Stimulated activated naive CD4-positive, alpha-beta T cell treated with Interleukin-2 at 50 U/mL for 16 hours (primary cell): ENCODE measurements at places on chromosomes 6 and 20.

DNA sequence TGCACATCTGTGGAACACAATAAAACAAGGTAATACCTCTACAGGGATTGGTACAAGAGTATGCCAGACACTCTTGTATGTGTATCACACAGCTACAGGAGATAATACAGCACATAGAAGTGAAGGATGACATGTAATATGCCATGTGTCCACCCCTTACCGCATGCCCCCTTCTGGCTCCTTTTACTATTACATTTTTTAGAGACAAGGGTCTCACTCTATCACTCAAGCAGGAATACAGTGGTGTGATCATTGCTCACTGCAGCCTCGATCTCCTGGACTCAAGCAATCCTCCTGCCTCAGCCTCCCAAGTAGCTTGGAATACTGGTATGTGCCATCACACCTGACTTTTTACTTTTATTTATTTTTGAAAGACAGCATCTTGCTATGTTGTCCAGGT is 4.2 kb upstream of the NCR3 start:
- no peak for DNase-seq

DNA sequence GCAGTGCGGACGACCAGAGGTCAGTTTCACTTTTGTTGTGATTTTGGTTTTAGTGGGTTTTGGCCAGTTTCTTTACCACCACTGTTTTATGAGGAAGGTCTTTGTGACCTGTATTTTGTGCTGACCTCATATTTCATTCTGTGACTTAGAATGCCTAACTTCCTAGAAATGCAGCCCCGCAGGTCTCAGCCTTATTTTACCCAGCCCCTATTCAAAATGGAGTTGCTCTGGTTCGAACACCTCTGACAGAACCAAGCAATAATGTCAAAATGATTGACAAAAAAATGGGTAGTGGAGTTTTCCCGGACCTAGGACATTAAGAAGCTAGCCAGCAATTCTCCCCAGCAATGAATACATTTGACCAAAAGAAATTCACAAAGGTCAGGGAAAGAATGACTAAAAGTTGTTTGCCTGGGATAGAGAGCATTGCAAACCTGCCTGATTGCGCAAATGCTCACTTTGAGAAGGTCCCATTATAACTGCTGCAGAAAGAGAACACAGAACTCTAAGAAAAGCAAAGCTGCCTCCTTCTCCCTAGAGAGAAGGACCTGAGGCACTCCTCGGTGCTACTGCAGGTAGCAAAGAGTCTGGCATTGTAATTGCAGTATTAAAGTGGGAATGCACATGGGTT is 288.8 kb downstream of the ADGB start:
- no peak for DNase-seq

DNA sequence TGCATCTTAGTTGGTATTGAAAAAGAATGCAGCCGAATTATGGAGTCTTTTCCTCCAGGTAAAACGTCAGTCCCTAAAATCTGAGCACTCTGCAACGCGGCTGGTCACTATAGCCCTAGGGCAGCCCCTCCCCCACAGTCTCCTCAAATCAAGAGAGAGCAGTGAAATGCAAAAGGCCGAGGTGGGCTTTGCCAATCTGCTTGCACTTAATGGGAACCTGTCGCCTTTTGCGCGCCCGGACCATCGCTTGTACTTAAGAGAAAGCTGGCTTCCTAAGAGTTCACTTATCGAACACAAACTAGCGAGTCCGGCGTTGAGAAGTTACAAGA is 447 bp downstream of the MCM3 start:
- DNase-seq, result no peak

DNA sequence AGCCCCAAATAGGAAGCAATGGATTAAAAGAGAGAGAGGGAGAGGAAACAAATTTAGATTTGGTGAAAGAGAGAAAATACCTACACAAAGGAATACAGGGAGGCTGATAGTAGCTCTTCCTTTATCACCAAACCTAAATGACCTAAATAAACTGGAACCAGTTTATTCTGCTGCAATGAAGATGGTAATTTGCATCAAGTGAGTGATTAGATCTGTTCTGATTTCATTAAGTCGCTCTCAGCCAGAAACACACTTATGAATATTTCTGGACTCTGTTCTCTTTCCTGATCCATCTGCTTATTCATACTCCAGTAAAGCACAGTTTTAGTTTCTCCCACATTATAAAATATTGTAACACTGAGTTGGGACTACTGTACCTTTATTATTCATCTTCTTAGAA is 83.4 kb upstream of the BMP5 start:
- no peak for DNase-seq

DNA sequence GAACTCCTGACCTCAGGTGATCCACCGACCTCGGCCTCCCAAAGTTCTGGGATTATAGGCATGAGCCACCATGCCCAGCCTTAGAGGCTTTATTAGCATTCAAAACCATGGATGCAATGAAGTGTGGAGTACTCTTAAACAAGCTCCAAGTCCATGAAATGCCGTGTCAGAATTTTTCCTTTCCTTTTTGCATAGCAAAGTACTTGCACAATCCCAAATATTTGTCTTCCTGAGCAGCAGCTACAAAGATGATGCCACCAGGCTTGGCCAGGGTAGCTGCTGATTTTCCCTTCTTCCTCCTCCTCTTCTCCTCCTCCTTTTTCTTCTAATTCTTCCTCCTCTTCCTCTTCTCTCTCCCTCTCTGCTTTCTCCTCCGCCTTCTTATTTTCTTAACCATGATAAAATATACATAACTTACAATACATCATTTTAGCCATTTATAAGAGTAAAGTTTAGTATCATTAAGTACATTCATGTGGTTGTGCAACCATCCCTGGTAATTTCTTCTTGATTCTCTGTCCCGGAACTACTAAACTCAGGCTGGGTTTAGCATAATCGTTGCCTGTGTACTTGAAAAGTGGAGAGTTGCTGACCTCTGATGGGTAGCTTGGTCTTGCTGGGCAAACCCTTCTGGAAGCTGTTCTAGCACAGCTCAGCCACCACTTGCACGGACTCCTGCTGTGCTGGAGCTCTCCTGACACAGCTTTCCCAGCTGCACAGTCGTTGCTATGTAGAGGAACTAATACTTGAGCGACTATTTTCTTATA is 20.3 kb downstream of the MUCL3 start:
- no peak for DNase-seq

- DNase-seq, result no peak
Measured at GRCh38 chr20:22001886-22002285, 296.4 kb downstream of the PAX1 start.

- DNase-seq, result no peak
Measured at GRCh38 chr6:63744810-63745209, 109.2 kb downstream of the PHF3 start.

- no peak for DNase-seq
Measured at GRCh38 chr20:33812908-33813462, 1.8 kb downstream of the CHMP4B start.

DNA sequence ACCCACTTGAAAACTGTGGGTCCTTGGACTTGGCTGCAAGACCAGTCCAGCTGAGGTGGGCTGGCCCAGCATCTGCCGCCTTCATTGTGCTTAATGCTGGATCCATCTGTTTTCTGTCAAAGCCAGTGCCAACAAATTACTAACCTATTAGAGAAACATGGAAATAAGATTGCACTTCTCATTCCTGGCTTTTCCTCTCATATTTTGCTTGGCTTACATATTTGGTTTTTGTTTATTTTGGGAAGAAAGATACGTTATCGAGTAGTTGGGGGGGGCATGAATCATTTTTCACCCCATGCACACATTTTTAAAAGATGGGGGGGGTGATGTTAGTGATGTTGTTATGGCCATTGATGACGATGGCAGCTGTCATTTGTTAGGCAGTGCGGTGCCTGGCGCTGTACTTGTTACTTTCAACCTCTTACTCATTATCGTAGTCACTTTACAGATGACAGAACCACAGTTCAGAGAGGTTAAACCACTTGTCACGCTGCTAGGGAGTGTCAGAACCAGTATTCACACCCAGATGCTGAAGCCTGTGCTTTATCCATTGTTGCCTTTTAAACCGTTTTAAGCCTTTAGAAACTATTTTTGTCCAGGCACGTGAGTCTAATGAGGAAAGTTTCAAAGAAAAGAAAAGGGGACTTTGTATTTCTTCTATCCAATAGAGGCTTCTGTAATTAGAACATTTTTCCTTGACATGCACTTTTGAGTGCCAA is 180.0 kb downstream of the TMEM242 start:
- peak; percentile 12 for DNase-seq

DNA sequence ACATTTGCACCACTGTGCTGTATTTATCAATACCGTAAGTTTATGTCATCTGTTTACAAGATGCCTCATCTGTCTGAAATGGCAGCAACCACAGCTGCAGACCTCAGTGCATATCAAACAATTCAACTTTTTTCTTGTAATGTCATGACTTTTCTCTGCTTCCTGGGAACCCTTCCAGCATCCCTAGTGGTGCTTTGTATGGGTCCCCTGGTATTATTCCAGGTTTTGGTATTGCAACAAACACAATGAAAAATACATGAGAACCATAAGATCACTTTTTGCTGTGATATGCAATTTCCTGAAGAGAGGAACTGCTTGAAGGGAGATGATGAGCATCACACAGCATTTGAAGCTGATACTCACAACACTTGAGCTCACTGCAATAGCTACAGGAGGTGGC is 12.0 kb upstream of the TXNDC5 start:
- no peak for DNase-seq

- DNase-seq, result no peak
Measured at GRCh38 chr20:61263084-61263695, 11.1 kb downstream of the CDH4 start.

- peak; percentile 53 for DNase-seq
Measured at GRCh38 chr6:11712760-11713159, 65.8 kb downstream of the ADTRP start.

DNA sequence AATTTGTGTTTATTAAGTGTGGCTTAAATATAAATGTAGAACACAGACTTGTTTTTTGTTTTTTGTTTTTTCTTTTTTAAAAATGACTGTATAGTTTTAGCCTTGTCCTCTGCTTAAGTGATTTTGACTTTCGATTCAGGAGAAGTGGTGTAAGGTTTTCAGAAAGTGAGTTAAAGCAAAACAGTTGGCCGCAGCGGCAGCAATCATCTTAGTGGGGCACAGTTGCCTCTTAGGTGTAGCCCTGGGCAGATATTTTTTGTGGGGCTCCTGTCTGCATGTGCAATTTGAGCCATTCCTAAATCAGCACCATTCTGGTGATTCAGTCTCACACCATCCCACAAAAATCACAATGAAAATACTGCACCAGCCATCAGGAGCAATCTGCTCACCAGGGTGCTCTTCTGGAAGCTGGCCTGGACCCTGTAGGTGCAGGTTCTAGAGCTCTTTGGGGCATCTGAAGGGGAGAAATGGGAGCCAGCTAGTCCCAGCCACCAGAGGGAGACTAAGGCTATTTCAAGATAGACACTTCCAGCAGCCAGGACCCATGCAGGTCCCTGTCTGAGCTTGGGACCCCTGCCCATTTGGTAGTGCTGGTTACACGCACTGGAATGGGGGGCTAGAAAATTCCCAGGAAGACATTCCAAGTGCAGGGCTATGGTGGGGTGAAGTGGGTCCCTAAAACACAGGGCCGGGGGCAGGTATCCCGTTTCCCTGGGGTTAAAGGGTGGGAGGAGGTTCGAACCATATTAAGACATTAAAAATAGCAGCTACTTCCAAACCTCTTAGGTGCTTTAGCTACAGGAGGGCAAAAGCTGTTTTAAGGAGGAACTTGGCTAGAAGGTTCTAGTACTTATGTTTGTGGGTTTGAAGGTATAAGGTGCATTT is 156.6 kb downstream of the NFATC2 start:
- no peak for DNase-seq

DNA sequence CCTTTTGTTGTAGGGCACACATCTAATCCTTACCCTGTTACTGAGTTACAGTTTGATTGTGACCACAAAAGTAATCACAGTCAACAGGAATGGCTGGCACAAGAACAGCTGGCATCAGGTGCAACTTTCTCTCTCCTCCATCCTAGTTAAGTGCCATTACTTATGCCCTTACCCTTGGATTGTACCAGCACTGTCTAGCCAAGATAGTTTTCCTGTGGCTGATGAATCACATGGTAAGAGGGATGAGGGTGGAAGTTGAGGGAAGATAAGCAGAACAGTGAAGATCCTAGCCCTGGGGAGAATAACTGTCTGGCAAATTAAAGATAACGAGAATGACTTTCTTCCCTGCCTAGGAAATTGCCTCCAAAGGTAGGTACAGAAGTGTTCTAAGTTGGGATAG is 42.0 kb downstream of the RNF217 start:
- no peak for DNase-seq

DNA sequence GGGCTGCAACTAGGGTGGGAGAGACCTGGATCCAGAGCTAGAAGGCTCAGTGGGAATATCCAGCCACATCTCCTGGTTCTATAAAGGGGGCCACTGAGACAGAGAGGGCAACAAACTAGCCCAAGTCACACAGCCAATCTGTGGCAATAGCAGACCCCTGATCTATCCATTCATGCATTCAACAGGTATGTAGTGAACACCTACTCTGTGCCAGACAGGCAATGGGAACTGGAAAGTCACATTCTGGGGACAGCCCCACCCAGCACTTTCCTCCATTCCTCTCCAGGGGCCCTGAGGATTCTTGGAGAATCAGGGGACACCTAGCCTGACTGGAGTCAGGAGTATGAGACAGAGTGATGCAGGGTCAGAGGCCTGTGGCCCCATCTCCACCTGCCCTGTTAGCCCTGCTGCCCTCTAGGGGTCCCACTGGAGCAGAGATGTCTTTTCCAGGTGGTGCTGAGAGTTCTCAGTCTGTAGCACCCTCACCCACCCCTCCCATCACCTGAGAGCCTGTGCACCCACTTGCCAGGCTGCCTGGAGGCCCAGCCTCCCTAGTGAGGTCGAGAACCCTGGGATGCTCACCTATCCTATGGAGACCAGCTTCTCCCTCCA is 13.6 kb downstream of the BPIFA2 start:
- no peak for DNase-seq

- DNase-seq, result no peak
Measured at GRCh38 chr20:16974855-16975162, 226.7 kb downstream of the OTOR start.

DNA sequence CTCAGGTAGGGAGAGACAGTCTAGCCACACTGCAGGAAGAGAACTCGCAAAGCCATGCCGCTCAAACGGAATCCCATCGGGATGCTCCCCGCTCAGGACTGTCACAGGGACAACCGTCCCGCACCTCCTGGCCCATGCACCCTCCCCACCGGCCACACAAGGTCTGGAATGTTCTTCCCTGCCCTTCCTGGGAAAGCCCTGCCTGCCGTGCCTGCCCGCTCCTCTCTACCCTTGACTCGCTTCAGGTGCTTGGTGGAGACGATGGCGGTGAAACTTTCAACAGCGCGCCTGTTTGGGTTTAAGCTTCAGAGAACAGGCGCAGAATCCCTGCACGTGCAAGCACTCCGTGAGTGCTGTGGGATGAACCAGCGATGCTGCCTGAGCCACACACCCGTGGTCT is 20.6 kb downstream of the TAF4 start:
- DNase-seq, result no peak

- DNase-seq, result no peak
Measured at GRCh38 chr6:139108378-139108777, 26.5 kb upstream of the HECA start.

- no peak for DNase-seq
Measured at GRCh38 chr20:26207237-26207966, 510.7 kb upstream of the ZNF337 start.

DNA sequence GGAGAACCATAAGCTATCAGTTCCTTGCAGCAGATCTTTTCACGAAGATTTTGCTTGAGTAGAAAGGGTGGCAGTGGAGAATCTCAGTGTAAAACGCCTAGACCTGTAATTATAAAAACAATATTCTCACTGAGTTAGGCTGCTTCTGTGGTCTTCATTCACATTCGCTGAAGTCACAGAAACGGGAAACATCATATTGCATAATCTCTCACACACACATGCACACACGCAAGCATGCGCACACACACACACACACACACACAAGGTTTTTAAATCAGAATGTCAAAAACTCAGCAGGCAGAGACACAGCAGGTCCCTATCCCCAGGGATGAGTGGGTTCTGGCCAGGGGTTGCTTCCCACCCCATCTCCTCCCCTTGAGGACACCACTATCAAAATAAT is 175.5 kb downstream of the ATXN1 start:
- no peak for DNase-seq
